MV-4-11 (cell line): ENCODE measurements at places on chromosomes 4 and X.

- no peak for DNase-seq
These were observed 43.2 kb downstream of the CDKL5 start for GRCh38 chrX:18468599-18468998.

DNA sequence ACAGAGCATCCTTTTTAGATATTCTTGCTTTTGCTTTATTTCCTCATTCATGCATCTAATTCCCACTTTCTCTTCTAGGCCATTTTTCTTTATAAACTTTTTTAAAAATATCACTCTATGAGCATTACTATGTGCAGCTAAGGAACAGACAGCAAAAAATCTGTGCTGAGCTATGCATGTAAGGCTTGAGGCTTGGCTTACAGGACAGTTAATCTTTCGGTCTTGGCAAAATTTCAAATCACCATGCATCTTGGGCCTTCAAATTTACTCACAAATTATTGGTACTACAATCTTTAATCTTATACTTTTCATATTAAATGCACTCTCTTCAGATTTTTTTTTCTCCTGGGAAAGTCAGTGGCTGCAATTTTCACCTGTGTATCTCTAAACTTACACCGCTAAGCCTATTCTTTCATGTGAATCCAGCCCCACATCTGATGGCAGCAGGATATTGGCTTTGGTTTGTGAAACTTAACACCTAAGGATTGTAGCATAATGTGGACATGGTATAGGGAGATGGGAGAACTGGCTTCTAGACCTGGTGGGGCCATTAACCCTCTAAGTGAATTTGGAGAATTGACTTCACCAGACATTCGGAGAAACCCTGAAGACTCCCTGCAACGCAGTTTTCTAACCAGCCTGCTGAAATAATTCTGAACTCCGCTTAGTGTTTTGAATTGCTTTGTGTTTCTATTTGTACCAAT is 278.3 kb downstream of the SPRY1 start:
- DNase-seq: no peak

DNA sequence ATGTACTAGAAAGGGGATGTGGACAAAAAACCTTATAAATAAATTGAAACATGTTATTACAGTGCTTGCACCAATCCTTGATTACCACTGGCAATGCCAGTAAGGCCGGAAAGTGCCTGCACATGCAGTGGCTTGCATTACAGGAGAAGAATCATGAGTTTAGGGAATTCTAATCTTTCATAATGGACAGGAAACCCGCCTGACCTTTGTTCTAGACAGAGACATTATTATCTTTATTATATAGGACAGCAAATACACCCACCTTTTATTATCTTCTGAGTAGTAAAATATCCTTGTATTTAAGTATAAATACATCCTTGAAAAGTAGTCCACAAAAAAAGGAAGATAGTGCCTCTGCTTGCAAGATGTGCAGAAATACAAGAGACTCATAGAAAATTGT is 379.9 kb upstream of the LCORL start:
- no peak for DNase-seq

DNA sequence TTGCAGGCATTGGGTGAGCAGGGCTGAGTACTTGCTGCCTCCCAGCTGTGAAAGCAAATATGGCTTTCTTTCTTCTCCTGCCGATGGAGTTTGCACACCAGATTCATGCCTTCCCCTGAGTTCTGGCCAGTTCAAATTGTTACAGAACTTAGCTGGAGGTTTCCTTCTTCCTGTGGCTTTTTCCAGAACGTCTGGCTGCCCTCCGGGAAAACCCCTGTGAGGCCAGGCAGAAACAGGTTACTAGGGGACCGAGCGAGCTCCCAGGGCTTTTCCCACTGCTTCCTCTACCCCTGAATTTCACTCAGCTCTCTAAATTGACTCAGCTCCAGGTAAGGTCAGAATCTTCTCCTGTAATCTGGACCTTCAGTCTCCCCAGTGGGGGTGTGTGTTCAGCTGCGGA is 482.4 kb downstream of the C4orf33 start:
- no peak for DNase-seq

GRCh38 chr4:174437324-174437723 is 85.0 kb downstream of the HPGD start:
- DNase-seq: no peak

DNA sequence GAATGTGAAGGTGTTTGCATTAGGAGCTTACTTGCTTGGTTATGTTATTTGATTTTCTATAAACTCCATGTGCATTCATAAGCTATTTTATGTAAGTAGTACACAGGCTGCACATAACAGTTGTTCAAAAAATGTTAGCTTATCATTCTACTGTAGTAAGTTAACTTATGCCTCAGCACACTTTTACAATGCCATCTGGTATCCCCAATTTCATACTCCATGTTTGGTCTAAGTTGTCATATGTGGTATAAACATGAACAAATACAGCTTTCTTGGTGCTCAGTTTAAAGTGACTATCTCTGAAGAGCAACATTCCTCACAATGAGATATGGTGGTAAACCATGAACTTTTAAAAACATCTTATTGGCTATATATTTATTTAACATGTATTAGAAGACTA is 104.3 kb upstream of the LEF1 start:
- DNase-seq: no peak

- DNase-seq: no peak
These were observed 47.6 kb downstream of the METTL14 start for GRCh38 chr4:118732591-118733330.

GRCh38 chrX:68762766-68763165 is 66.1 kb upstream of the EFNB1 start:
- DNase-seq: no peak

DNA sequence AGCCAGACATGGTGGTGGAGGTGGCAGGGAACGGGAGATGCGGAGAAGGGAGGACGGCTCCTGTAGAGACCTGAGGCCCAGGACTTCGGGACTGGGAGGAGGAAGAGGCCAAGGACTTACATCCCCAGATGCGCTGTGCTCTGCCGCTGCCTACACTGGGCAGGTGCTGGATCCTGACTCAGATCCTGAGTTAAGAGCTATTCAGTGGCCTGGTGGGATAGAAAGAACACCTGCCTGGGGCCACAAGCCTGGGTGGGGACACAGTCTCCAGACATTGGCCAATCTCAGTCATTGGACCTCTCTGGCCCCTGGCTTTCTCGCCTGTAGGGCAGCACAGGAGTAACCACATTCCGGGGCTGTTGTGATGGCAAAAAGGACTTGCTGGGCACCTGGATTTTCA is 10.9 kb upstream of the MSX1 start:
- DNase-seq: no peak

DNA sequence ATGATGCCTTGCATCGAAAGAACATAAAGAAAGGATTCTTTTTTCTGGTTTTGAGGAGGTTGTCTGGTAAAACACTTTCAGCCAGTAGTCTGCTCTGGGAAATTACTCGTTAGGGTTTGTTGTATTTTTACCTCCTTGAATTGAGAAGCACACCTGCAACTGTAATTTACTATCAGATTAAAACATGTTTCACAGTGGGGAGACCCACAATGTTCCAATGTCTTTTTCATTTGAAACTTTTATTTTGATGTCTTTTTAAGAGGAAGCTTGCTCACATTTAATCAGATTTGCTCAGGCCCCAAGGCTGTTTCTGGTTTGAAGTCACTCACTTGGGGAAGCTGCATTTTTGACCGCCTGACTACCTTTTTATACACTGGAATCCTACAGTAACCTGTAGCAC is 12.0 kb downstream of the TMEM154 start:
- DNase-seq: no peak

GRCh38 chr4:2939383-2940243 is 23.6 kb downstream of the NOP14 start:
- DNase-seq: no peak

DNA sequence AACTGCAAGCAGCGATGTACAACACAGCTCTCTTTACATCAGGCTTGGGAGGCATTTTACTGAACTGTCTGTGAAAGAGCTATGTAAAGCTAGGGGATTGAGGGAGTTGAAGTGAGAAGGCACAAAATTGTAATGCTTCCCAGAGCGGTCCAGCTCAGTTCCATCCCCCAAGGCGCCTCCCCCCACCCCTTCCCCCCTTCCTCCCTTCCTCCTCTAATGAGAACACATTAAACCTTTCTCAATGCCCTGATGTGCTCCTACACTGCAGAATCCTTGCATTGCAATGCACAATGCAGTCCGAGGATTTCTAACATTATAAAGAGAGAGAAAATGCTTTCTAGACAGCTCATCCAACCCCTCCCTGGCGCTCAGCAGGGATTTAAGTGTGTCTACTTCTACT is 73.9 kb downstream of the CXXC4 start:
- DNase-seq: no peak

DNA sequence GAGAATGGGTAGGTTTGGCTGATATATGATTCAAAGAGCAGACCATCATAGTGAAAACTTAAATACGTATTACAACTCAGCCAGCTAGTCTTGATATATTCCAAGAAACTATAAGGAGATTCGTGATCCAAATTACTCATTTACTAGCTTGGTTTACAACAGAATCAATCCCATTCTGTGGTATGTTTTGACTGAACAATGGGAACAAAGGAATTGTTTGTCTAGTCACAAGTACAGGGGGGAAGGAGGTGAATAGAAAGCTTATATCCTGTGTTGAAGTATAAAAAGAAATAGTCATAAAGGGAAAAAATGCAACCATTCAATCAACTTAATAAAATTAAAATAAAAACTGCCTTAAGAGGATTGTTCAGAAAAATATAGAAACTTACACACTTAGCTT is 17.0 kb downstream of the C4orf54 start:
- no peak for DNase-seq

GRCh38 chr4:27568236-27568951 is 707.8 kb downstream of the STIM2 start:
- DNase-seq: no peak

GRCh38 chr4:183760326-183760725 is 101.2 kb downstream of the TRAPPC11 start:
- DNase-seq: no peak

DNA sequence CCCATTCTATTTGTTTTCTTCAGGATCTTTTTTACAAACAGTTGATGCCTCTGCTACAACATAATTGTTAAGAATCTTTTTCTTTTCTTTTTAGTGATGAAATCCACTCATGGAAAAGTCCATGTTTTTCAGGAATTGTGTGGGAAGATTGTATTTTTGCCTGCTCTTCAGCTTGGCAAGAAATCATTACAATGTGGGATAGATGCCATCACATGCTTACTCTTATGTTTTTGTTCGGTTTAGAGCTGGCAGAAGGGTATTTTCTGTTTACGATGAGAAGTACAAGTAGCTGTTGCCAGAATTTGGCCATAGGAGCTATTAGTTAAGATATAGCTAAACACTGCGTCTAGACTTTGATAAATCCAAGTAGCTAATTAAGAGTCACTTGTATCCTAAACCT is 2585.3 kb downstream of the ARAP2 start:
- no peak for DNase-seq

DNA sequence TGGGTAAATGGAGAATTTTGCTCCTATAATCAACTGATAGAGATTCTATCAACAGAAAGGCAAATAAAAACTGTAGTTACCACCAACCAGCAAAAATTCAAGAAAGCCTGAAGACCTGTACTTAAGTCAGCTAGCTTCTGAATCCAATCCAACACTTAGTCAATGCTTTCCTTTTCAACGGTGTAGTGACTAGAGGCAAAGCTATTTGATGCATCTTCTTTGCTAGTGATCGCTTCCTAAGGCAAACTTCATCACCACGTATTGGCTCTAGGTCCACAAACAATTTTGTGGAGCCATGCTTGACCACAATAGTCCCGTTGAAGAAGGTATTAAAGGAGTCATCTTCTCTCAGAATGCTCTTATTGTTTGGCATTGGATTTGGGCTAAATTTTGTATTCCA is 25.0 kb upstream of the UBA6 start:
- DNase-seq: no peak

- no peak for DNase-seq
These were observed 759.3 kb downstream of the FSTL5 start for GRCh38 chr4:161404346-161405110.

- DNase-seq: no peak
These were observed 557 bp upstream of the FAM53A start for GRCh38 chr4:1684506-1685234.

DNA sequence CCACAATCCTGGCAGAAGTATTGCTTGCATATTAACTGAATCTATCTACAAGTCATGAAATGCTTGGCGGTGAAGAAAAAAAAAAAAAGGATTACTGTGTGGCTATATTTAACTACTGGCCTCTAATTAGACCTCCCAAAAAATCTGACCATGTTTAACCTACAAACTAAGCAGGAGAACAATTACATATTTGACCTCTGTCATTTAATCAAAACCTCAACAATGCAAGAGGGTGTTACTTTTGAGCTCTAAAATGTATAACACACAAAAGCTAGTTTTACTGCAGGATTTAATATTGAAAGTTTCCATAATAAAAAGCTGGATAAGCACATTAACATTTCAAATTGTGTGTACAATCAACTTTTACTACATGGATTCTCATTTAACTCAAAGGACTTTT is 1.5 kb downstream of the ITM2A start:
- no peak for DNase-seq

GRCh38 chrX:131034063-131034462 is 24.1 kb upstream of the ARHGAP36 start:
- DNase-seq: no peak

DNA sequence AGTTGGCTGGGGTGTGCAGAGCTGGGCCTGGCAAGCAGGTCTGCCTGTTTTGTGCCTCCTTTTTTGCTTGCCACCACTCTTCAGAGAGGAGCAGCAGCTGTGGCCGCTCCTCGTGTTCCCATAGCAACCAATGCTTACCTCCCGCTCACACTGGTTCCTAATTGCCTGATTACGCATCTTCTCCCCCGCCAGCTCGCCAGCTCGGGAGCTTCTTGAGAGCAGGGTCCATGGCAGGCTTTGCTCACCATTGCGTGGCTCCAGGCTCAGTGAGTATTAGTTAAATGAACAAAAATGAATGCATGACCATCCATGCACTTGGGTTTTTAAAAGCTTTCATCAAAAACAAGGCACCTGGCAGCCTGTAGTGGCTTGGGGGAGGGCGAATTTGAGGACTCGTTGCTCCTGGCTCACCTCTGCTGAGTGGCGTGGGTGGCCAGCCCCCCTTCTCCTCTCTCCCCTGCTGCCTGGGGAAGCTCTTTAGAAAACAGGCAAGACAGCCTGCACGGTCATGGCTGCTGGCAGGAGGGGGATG is 14.2 kb upstream of the PJA1 start:
- no peak for DNase-seq
